Osteocyte (in vitro differentiated cells): ENCODE measurements at places on chromosomes 2 and 18.

DNA sequence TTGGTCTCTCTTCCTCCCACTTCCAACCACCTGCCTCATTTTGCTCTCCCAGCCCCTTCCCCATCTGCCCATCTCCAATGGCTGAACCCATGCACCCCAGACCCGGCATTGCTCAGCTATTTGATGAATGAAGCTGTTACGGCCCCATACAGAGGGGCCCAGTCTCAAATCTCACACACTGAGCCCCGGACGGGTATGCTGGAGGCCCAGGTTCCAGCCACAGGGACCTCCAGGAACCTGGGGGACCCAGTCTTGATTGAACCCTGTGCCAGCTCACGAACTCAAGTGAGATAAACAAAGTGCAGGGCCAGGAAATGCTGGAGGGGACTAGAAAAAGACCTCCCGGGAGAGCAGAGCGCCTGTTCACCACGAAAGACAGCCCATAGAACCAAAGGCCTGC is 63.4 kb upstream of the TEX51 start:
- DNase-seq, result peak; percentile 62

GRCh38 chr2:176167398-176167797 is 10.3 kb downstream of the HOXD3 start:
- DNase-seq, result no peak

GRCh38 chr2:8551622-8552074 is 130.2 kb upstream of the ID2 start:
- no peak for DNase-seq

DNA sequence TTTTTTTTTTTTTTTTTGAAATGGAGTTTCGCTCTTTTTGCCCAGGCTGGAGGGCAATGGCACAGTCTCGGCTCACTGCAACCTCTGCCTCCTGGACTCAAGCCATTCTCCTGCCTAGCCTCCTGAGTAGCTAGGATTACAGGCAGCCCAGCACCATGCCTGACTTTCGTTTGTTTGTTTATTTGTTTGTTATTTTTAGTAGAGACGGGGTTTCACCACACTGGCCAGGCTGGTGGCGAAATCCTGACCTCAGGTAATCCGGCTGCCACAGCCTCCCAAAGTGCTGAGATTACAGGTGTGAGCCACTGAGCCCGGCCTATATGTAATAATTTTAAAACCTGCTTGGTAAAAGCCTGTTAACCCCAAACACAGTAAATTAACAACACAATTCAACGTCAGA is 435.7 kb downstream of the LRRTM4 start:
- no peak for DNase-seq

- no peak for DNase-seq
Measured at GRCh38 chr18:11305507-11305906, 156.1 kb upstream of the PIEZO2 start.

GRCh38 chr2:84876369-84876768 is 4.5 kb downstream of the TRABD2A start:
- DNase-seq, result no peak

GRCh38 chr2:214310319-214310718 is 100.5 kb upstream of the VWC2L start:
- no peak for DNase-seq

DNA sequence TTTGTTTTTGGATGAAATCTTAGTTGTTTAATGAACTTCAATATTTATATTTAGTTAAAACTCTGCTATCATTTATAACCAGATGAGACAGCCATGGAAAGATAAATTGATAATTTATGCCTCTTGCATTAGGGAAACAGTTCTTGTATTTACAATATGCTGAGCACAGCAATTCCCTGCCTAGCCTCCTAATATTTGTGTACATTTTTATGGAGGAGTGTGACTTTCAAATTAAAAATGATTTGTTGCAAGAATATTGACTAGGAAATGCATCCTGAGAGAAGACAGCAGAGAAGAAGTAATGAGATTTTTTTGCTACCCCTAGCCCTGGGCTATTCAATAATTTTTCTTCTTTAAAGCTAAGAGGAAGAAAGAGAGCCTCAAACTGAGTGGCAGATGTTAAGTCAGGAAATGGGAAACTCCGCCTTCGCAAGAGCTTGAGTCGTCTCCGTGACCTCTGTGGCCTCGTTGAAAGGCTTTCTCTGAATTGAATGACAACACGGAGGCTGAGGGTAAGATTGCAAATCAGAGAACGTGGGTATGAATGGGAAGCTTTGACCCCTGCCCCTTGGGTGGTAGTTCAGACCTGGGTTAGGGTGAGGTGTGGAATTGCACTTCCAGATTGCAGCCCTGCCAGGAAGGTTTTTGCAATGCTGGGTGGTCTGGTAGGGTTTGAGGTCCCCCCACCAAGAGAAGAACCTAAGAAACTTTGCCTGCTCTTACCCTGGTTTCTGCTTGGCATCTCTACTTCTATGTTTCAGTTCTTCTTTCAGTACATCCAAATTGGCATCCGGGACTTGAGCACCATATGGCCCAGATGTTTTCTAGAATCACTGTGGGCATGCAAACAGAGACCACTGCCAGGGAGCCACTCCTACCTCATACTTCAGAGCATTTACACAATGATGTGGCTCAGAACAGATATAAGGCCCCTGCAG is 210.3 kb upstream of the RBMS1 start:
- DNase-seq, result no peak

GRCh38 chr2:43082111-43082894 is 144.1 kb downstream of the ZFP36L2 start:
- no peak for DNase-seq

- no peak for DNase-seq
Measured at GRCh38 chr2:159185401-159186130, 100.9 kb downstream of the WDSUB1 start.

DNA sequence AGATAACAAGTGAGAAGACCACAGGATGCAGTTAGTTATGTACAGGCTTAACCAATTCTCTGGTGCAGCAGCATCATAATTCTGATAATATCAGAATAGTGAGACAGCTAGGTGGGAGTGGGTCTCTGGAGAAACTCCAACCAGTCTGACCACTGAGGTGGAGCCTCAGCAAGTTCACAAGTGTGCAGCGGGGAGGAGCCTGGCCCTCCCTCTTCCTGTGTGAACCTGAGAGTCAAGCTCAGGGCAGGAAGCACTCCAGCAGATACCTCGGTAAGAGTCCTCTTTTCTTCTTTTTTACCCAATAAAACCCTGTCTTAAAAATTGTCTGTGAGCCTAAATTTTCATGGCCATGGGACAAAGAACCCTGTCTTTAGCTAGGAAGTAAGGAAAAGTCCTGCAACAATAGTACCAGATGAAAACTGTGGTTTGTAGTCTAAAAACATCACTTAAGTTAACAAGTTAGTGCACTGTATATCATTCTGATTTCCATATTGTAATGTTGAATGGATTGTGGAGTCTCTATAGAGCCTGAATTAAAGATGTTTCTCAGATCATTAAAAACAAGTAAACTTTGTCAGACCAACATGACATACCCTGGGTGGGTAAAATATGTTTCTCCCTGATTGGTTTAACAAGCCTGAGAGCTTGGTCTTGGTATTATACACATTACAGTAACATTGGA is 370.8 kb downstream of the TMEM182 start:
- DNase-seq, result no peak

- DNase-seq, result no peak
Measured at GRCh38 chr2:66105066-66105753, 329.7 kb upstream of the MEIS1 start.

- DNase-seq, result no peak
Measured at GRCh38 chr2:199962203-199962602, 6.8 kb downstream of the MAIP1 start.

DNA sequence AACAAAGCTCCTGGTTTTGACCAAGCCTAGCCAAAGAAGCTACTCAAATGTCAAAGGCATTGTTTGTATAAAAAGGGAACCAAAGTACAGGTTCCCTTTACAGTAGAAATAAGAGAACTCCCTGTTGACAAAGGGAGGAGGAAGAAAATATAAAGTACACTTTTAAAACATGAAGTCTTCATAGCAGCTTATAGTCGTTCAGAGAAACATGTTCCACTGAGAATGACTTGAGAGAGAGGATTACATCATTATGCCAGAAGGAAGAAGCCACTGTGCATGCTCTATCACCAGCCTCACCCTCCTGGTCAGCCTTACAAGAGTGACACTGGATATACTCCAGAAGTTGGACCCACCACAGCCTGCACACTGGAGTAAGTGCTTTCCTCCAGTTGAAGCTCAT is 2.5 kb upstream of the DHRS9 start:
- no peak for DNase-seq

GRCh38 chr2:9291866-9292265 is 85.3 kb downstream of the ASAP2 start:
- DNase-seq, result no peak

DNA sequence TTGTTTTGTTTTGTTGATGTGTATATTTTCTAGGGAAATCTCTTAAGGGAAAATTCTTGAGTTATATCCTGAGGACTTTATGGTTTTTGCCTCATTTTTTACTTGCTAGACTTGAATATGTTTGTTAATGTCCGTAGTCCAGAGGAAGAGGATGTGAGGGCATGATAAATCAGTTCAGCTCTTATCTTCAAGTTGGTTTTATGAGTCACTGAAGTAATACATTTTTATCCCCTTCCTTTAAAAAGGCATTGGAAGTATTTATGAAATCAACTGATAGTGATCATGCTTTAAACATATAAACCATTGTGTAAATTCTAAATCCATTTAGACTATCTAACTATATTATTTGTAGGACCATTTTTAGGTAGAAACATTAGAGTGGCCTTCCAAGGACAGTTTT is 43.9 kb upstream of the CYBRD1 start:
- no peak for DNase-seq

DNA sequence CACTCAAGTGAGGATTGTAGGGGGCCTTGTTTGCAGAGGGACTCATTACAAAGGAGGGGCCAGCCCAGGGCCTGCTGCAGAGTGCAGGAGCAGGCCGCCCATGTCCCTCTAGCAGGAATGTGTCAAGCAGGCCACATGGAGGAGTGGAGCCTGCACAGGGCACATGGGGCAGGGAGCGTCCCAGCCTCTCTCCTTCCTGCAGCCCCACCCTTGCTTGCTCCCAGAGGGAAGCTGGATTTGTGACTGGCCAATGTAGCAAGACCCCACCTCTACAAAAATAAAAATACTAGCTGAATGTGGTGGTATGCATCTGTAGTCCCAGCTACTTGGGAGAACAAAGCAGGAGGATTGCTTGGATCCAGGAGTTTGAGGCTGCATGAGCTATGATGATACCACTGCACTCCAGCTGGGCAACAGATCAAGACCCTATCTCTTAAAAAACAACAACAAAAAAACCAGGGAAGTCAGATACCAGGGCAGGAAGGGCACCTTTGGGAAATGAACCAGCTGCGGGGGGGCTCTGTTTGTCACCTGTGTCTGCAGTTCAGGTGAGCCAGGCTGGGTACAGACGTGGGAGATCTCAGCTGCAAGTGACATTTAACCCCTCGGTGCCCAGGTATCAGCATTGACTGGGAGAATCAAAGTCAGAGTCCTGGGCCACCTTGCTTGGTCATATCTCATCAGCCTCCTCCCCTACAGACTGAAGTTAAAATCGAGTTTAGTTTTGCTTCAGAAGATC is 27.7 kb downstream of the IMPA2 start:
- no peak for DNase-seq
